ENCODE measurements at places on chromosomes 3 and 15.

GRCh38 chr15:83978588-83978987 lies 257.0 kb upstream of the GOLGA6L4 start:
- no peak for DNase-seq

GRCh38 chr15:69823223-69823907 lies 274.4 kb downstream of the TLE3 start:
- no peak for DNase-seq

DNA sequence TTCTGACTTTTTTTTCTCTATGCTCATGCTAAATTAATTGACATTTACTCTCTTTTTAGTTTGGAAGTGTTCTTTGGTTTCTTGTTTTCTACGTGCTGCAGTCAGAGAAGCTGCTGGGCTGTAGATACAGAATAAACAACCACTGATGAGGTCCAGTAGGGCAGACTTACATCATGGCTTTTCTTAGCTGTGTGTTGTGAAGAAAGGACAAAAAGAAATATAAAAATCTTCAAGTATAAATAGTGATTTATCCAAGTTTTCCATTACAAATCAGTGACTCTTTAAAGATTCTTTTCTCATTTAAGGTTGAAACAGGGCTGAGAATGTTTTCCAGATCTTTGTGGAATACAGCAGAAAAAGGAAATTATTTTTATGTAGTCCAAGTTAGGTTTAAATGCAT lies 122.2 kb downstream of the CMSS1 start:
- no peak for DNase-seq

- no peak for DNase-seq
Measured at GRCh38 chr3:82558081-82558480, 796.6 kb upstream of the GBE1 start.

DNA sequence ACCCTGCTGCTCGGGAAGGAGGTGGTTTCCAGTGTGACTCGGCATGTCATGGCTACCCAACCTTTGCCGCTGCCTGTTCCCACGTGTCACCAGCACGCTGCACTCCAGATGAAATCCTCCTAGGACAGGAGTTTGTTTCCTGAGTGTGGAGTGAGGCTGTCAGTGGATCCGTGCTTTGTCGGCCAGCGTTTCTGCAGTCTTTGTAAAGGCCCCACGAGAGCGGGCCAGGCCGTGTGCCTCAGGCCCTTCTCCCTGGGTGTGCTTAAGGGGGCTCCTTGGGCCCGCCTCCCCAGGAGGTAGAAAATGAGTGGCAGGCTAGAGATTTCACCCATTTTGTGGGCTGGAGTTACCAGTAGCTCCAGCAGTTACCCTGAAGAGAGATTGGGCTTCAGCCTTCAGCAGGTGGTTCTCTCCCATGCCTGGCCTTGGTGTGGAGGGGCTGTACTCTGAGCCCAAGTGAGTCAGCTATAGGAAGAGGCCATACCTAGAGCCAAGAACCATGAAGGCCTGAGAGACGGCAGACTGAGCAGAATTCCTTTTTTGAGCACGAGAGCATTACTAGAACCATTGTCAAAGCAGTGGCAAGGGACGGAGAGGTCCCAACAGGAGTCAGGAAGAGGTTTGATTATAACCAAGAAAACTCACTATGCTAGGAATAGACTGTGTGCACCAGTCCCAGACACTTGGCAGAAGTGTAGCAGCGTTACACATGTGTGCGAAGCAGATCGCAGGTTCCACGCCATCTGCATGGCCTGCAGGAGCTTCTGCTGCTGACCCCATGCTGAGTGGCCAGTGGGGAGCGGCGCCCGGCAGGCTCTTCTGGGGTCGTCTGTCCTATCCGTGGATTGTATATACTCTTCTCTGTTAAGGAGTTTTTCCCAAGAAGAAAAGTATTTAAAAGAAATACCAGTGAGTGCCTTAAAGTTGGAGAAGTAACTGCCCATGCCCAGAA lies 14.5 kb downstream of the MAP6D1 start:
- DNase-seq, result no peak

DNA sequence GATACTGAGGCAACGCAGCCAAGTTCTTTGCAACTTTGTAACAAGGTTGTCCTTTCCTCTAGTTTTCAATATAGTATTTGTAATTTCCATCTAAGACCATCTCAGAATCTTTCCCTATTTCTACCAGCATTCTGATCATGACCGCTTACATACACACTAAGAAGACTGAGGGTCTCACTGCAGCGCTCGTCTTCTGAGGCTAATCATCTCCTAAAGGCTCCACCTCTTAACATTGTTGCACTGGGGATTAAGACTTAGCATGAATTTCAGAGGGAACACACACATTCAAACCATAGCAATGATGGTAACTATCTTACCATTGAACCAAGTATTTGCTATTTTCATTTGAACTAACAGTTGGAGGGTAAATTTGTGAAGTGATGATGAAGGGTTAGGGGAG lies 463.3 kb upstream of the CCDC54 start:
- no peak for DNase-seq

DNA sequence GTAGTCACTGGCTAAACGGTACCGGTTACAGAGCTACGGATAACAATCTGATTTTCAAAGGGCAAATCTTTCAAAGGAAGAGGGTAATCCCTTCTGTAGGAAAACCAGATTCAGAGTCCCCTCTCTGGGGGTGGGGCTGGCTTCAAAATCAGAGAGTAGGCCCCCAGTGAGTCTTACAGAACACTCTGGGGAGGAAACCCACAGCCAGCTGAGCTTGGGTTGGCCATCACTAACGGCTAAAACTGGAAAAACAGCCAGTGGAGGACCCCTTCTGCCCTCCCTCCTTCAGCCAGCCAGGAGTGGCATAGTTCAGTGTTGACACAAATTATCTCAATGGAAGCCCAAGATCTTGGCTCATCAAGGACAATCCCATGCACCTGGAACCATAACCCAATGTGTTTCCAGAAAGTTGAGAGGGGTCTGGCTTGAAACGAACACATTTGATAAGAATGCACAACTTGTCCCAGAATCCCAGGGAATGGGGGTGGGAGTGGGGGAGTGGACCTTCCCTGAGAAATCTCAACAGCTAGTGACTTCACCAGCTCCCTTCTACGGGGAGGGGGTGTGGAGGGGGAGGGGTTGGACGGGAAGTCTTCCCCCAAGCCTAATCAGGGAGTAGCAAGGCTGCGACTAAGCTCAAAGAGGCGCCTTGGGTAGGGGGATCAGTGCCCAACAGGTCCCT lies 1.0 kb downstream of the RASL12 start:
- no peak for DNase-seq

DNA sequence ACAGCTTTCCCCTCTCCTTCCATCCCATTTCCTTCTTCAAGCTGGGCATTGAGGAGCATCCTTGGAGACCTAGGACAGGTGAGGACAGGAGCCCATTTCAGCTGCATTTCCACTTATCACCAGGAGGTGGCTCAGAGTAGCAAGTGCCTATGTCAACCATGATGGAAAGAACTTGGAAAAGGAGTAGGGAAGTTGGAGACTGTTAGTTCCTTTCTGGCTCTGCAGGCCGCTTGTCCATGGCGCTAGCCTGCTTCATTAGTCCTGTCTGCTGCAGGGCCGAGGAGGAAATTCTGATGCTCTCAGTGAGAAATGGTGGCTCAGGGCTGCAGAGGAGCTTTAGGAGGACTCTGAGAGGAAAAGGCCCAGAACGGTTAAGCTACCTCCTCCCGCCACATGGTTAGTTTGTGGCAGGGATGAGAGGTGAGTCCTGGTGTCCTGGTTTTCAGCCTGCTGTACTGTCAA lies 7.0 kb upstream of the CD276 start:
- DNase-seq, result no peak

DNA sequence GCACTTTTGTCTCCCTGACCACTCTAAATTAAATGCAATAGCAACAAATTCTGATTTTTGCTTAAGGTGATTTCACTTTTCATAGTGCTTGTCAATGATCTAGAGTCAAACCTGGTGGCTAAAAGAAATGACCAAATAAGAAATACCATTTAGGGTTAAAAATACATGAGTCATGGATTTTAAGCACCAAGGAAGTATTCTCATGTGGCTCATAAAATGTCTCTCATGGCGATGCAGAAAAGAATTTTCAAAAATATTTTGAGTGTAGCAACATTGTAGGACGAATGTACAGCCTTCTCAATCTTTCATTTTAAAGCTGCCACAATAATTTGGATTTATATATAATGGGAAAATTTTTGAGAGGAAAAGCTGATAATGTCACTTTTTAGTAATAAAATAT lies 193.6 kb downstream of the EPHA3 start:
- DNase-seq, result no peak

- no peak for DNase-seq
Measured at GRCh38 chr3:73572368-73572767, 52.4 kb downstream of the PDZRN3 start.

DNA sequence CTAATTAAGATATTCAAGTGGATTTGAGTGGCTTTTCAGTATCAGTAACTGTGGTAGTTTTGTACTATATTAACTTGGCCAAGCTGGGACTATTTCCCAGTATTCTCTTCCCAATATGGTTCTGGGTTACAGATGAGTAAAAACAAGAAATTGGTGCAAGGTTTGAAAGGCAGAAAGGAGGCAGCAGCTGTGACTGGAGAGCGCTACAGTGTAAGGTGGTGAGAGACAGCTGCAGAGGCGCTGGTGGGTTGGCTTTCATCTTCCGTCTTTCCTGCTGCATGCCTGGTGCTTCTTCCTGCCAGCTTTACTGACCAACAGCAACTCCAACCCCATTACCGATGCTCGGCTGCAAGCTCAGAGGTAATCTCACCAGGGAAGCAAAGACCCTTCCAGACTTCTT lies 9.8 kb downstream of the DPH3 start:
- no peak for DNase-seq

DNA sequence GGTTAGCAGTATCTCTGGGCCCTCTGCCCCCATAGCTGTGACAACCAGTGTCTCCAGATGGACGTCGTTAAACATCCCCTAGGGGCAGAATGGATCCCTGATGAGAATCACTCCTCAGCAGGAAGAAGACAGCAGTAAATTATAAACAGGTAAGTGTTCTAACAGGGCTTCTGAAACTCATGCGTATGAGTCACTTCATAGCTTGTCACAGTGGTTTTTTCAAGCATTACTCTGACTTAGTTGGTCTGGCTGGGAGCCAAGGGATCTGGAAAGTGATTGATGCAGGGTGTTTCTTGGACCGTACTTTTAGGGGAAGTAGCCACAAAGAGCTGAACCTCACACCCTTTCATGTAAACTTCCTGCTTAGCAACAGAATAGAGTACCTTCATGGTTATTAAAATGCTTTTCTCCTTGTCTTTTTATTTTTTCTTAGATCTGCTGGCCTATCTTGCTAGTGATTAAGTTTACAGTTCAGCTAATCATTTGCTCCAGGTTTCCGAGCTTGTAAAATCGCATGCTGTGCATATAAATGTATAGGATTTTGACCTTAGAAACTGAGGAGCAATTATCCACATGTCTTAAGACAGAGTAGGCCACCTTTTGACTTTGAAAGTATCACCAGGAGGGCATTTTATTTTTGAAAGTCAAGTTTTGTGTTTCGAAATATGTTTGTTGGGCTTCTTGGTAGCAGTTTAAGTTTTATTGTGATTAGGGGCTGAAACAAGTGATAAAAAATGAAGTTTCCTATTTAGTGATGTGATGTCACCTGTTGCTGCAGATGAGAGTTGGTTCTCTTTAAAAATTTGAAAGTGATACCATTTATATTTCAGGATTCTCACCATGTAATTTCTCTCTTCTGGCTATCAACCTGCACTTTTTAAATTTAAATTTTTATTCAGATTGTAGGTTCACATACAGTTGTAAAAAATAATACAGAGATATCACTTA lies 333.9 kb downstream of the PTPRG start:
- DNase-seq, result no peak

Data from NCI-H187 (cell line).